ENCODE measurements at places on chromosomes 6 and 20.

DNA sequence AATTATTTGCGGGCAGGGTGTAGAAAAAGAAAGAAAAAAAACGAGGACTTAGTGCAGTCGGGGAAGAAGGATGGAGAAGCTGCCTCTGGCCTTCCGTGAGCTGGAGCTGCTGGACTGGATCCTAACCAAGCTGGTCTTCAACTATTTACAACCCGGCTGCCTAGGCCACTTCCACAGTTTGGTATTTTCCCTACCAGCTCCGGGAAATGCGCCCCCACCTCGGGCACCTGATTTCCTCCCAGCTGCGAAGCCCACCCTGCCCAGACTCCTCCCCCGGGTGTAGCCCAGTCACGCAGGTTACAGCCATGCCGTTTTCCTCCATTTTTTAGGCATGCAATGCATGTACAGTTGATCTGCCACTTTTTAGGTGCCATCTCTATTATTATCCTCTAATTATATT lies 21.2 kb downstream of the THEMIS start:
- DNase-seq, result peak; percentile 53

GRCh38 chr20:53806683-53807401 lies 213.2 kb upstream of the ZNF217 start:
- no peak for DNase-seq

GRCh38 chr6:35037664-35038038 lies 103.5 kb downstream of the TCP11 start:
- no peak for DNase-seq

DNA sequence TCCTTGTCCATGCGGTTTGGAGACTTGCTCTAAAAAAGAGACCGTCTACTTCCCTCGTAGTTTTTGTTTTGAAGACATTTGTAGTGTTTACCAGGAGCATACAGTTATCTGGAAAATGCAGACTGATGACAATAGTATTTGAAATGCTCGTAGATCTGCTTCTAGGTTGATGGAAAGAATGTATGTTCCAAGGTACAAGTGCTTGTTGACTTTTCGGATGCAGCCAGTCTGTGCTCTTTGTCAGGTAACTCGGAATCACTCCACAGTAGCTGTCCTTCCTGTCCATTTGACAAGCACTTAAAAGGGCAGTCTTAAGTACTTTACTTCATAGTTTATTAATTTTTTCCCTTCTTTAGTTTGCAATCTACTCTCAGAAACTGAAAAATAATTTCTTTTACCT lies 194.8 kb downstream of the ESR1 start:
- DNase-seq, result no peak

Data from stimulated activated CD8-positive, alpha-beta memory T cell treated with anti-CD3 and anti-CD28 coated beads, Interleukin-7, amount 100 ng/mL, for 48 hours (primary cell).